Retinal pigment epithelial cell (primary cell): ENCODE measurements at places on chromosomes 12 and 14.

DNA sequence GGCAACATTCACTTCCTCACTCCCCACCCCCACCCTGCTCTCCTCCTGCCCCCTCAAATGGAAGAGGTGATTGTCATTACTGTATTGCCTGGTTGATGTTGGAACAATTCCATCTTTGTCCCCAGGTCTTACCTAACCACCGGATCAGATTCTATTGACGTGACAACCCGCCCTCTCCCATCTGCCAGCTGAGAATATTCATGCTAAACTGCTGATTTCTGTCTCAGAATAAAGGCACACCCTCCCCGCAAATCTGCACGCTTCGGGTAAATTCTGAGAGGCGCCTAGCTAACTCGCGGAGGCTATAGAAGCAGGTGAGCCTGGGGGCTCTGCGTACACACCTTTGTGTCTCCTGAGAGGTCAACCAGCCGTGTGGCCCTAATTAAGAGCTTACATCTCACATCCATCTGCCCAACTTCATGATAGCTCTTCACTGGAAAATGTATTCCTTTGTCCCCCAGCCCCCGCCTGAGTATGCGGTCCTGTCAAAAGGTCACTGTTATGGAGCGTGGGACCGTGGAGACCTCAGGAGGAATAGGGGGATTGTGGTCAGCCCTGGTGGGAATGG, 1054.3 kb downstream of the VRK1 start:
- no peak for DNase-seq

GRCh38 chr12:32091696-32092095, 15.0 kb upstream of the BICD1 start:
- no peak for DNase-seq

- no peak for DNase-seq
Measured at GRCh38 chr12:113359133-113359938, 949 bp downstream of the PLBD2 start.

GRCh38 chr14:43778937-43779639, 728.0 kb downstream of the FSCB start:
- no peak for DNase-seq

DNA sequence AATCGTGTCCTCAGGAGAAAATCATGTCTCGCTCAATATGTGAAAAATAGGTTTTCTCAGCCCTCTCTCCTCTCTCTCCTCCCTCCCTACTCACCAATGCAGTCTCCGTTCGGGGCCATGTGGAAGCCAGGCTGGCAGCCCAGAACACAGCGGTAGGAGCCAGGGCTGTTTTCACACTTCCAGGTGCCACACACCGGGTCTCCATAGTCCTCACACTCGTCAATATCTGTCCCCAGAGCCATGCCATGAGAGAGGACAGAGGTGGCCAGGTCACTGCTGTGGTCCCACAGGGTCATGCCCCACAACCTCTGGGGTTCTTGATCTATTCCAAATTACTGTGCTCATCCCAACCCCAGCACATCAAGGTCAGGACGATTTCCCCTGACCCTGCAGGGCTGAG, 13.5 kb downstream of the ISCA2 start:
- no peak for DNase-seq

DNA sequence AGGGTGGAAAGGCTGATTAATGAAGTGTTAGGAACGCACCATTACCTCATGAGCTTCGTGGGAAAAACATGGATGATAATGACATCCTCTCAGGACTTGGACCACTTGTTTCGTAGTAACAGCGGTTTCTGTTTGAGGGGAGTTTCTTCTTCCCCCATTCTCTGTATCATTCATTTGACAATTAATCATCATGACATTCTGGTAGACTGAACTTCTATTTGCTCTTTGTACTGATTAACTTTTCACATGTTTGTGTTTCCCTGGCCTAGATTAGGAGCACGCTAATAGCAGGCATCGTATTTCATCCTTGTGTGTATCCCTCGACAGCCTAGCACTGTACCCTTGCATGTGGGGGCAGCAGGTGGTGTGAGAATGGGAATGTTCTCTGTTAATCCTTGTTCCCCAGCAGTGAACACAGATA, 8.0 kb downstream of the LRRC74A start:
- no peak for DNase-seq

DNA sequence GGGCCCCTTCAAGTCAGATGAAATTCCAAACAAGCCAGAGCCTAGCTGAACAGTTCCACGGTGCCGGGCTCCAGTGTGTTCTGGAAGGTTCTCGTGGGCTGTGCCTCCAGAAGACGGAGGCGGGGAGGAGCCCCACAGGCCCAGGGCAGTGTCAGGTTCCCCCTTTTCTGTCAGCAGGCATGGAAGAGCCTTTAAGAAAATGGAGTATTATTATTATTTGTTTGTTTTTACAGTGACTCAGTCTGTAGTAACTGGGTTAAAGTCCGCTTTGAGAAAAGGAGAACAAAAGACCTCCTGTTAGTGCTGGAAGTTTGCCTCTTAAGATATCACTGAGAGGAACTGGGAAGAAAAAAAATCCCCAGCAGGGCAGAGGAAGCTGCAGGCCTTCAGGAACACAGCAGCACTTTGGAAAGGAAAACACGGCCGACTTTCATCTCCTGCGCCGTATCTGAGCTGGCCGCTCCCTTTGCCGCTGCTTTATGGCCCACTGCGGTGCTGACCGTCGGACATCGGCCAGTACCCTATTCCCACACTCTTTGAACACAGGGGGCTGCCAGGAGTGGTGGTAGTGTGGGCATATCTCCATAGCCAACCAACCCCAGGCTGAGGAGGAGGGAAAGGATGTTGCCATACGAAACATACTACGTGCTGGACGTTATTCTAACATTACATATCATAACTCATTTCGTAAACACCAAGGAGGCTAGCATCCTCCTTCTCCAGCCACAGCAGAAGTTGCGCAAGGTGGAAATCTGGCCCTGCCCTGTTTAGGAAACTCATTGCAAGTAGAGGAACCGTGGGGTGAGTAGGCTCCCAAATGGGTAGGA, 194.0 kb downstream of the ZFP36L1 start:
- peak; percentile 81 for DNase-seq

DNA sequence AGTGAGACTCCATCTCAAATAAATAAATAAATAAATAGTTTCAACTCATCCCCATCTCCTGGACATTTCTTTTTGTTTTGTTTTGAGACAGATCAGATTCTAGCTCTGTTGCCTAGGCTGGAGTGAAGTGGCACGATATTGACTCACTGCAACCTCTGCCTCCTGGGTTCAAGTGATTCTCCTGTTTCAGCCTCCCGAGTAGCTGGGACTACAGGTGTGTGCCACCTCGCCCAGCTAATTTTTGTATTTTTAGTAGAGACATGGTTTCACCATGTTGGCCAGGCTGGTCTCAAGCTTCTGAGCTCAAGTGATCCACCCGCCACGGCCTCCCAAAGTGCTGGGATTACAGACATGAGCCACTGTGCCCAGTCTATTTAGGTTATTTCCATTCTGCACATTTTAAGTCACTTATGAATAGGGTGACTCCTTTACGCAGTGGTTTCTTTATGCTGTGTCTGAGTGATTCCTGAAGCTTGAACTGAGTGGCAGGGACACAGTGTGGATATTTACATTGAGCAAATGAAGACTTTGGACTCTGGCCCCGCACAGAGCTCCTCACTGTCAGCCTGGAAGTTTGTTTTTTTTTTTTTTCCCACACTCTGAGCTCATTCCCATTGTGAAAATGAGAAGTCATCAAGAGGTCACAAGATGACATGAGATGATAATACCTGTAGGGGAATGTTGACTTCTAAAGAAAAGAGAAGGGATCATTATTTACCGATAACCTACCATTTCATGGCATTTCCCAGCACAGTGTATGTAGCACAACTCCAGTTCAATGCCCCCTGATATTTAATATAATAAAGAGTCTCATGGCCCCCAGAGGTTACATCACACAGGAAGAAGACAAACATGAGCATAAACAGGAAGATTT, 72.6 kb downstream of the TBX3 start:
- no peak for DNase-seq

GRCh38 chr12:59077153-59077552, 156.8 kb upstream of the LRIG3 start:
- DNase-seq, result no peak

GRCh38 chr14:97271451-97271960, 474.3 kb downstream of the VRK1 start:
- no peak for DNase-seq

DNA sequence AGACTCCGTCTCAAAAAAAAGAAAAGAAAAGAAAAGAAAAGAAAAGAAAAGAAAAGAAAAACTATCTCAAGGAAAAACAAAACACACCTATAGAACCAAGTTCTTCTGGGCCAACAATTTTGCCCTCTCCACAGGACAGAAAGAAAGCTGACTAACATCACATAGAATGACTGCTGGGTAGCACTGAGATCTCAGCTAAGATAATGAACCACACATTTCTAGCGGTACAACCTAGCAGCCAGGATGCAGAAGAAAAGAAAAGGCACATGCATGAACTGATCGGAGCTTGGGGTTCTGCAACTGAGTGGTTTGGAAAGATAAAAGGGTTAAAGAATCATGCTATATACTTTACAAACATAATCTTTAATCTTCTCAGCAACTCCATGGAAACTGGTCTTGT, 19.5 kb downstream of the TMED10 start:
- no peak for DNase-seq

DNA sequence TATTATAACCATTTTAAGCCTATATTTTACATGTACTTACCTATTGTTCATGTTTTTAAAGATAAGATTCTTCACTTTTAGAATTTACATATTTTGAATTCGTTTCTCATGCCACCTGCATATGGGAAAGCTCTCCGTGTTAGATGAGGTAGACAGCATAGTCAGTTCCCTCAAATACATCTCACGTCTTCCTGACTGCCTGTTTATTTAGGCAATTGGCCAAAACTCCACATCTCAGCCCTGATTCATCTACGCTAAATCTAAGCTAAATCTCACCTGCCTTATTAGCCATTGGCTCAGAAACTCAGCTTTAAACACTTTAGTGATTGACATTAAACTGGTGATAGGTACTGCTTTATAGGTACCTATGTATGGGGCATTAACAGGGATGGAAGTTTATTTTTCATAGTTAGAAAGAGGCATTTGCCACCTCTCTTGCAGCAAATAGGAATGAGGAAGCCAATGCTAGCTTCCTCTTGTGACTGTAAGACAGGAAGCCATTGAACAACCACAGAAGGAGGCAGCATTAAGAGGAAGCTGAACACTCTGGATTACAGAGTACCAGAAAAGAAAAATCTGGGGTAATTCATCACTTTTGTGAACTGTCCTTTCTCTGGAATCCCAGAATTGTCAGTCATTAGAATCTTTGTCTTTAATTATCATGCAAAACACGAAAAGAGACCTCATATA, 111.9 kb downstream of the LRFN5 start:
- no peak for DNase-seq

- DNase-seq, result peak; percentile 37
Measured at GRCh38 chr14:98692832-98693231, 579.2 kb downstream of the BCL11B start.
